CD4-positive, alpha-beta memory T cell (primary cell): ENCODE measurements at places on chromosomes 5 and 9. TPM values are rescaled to one million over a fixed set of nuclear protein-coding genes. Genes with fewer than 3 reads are reported as not detected.

DNA sequence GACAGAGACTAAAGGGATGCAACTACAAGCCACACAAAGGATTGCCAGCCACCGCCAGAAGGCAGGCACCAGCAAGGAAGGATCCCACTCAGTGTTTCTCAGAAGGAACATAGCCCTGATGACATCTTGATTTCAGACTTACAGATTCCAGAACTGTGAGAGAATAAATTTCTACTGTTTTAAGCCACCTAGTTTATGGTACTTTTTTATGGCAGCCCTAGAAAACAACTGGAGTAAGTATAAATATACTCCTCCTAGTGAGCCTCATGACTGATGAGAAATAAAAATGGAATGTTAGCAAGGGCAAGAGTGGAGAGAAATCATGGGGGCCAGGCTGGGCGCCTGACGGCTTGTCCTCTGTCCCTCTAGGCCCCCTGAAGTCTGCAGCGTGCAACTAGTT lies 307.3 kb downstream of the PIK3R1 start:
- H3K4me1 ChIP-seq, result no peaks in the 10 kb centered on the region
- DNase-seq, result no peak
- H3K4me3 ChIP-seq, result no peak overlapping the region
- H3K27ac ChIP-seq, result no peak overlapping the region

SPDL1 gene
- 12.2 TPM for total RNA-seq

DNA sequence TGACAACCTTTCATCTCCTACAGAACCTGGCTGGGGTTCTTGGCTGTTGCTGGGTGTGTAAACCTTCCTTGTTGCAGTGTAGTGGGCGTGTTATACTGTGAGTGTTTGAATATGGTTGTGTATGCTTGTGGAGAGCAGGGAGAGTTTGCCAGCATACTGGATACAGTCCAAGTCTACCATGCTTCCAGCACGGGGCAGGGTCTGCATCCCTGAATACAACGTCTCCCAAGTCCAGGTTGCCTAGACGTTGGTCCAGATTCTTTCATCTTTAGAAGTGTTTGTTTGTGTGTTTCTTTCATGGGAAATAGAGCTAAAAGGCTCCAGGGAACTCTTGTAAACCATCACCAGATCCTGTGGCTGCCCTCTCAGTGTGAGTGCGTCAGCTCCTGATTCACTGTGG lies 46.4 kb downstream of the SYK start:
- no peaks in the 10 kb centered on the region for H3K36me3 ChIP-seq
- no peak overlapping the region for H3K27ac ChIP-seq
- H3K27me3 ChIP-seq, result no peaks in the 10 kb centered on the region
- no peak for DNase-seq
- no peaks in the 10 kb centered on the region for H3K4me1 ChIP-seq
- H3K4me3 ChIP-seq, result no peak overlapping the region

DNA sequence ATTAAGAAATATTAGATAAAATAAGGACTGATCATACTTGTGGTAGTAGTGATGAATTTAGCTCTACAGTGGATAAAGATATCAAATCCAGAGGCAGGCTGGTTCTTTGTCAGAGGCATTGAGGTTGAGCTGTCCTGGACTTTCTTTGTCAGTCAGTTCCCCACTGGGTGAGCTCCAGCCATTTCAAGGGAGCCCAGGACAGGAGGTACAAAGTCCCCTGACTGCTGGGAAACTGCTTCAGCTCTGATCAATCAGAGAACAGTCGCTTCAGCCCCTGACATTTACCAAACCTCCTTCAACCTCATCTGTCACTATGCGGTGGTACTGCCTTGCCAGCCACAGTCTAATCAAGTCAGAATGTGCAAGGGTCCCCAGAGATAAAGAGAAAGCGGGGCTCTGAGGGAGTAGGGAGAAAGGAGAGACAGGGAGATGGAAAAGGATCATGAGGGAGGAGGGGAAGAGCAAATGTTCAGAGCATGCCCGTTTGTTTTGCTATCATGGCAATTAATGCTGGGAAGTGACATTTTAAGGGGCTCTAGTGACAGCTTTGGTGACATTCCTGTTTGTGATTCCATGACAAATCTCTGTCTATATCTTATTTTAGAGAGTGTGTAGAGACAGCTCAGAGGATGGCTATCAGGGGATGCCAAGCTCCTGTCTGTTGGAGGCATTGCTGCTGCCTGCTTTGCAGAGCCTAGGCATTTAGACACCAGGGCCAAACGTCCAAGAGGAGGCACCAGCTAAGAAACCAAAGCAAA lies 223.2 kb downstream of the ASTN2 start:
- no peaks in the 10 kb centered on the region for H3K27me3 ChIP-seq
- H3K36me3 ChIP-seq, result no peaks in the 10 kb centered on the region
- no peaks in the 10 kb centered on the region for H3K4me1 ChIP-seq
- H3K4me3 ChIP-seq, result no peak overlapping the region
- no peak for DNase-seq

MTX3 gene
- total RNA-seq, result 22.7 TPM

GRCh38 chr9:96423985-96424336 lies 5.8 kb upstream of the ZNF367 start:
- H3K4me3 ChIP-seq, result no peak overlapping the region
- no peaks in the 10 kb centered on the region for H3K36me3 ChIP-seq
- H3K4me1 ChIP-seq, result peaks cover 19% of the 10 kb centered on the region
- DNase-seq, result no peak
- H3K27ac ChIP-seq, result no peak overlapping the region

DNA sequence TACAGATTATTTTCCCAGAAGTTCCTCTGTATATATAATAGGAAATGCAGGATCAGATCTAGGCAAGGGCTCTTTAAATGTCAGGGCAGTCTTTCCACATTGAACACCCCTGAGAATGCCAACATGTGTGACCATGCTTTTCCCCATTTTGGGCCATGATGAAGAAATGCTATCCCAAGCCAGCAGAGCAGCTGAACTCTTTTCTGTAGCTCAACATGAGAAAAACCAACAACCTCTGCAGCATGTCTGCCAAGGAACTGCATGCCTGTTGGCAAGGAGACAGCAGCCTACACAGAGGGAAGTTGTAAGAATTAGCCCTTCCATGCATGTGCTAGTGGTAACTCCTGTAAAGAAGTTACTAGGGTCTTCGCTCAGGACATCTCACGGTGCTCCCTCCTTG lies 9.5 kb upstream of the IFNK start:
- DNase-seq, result no peak
- no peaks in the 10 kb centered on the region for H3K4me1 ChIP-seq
- H3K27me3 ChIP-seq, result no peaks in the 10 kb centered on the region
- no peaks in the 10 kb centered on the region for H3K36me3 ChIP-seq
- no peak overlapping the region for H3K27ac ChIP-seq

GAS1 gene
- total RNA-seq, result 0.97 TPM

INSYN2B gene
- total RNA-seq, result not detected

GRCh38 chr5:139004374-139005307 lies 129.5 kb upstream of the LRRTM2 start:
- H3K36me3 ChIP-seq, result no peaks in the 10 kb centered on the region
- no peaks in the 10 kb centered on the region for H3K4me1 ChIP-seq
- H3K27me3 ChIP-seq, result no peaks in the 10 kb centered on the region
- no peak overlapping the region for H3K4me3 ChIP-seq

PTGS1 gene
- 0.49 TPM for total RNA-seq

DNA sequence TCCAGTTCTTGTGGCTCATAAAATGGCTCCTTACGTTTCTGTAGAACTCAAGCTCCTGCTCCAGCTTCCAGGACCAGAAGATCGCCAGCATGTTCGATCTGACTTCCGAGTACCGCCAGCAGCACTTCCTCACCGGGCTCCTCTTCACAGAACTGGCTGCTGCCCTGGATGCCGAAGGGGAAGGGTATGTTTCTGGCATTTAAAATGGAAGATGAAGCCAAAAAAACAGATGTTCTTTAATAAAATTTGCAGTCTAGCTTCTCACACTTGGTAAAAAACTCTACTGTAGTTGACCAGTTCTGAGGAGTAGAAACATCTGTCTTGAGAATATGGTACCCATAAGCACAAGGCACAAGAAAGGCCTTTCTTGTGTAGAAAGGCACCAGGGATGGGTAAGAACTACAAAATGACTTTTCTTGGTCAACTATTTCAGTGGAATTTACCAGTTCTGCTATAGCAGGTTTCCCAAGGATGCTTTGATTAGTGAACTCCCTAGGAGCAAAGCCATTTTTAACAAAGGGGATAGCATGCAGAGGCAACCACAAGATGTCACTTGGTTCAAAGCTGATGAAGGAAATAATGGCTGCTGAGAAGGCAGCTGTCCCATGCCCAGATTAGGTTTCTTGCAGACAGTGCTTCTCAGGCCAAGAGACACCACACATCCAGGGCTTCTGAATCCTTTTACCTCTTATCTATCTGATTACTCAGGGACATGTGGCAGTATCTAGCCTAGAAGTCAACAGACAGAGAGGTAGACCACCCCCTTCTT lies 192.4 kb downstream of the DOCK8 start:
- H3K27me3 ChIP-seq, result no peaks in the 10 kb centered on the region
- peaks cover 65% of the 10 kb centered on the region for H3K36me3 ChIP-seq
- no peak overlapping the region for H3K27ac ChIP-seq

DNA sequence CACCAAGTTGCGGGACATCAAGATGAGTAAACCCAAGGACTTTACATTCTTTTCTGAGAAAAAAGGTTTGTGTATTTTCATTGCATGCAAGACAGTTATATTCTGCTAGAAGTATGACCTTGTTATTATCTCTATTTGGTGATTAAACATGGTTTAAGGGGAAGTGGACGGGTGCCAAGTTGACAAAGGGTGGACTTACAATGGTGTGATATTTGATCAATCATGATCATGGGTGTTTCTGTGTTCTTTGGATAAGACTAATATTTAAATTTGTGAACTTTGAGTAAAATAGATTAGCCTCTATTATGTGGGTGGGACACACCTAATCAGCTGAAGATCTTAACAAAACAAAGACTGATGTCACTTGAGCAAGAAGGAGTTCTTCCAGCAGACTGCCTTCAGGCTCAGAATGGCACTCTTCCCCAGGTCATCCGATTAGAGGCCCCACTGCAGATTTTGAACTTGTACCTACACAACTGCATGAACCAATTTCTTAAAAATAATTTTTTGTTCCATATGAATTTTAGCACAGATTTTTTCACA lies 782.9 kb downstream of the CDH12 start:
- H3K4me3 ChIP-seq, result no peak overlapping the region
- H3K27ac ChIP-seq, result no peak overlapping the region
- no peaks in the 10 kb centered on the region for H3K36me3 ChIP-seq
- DNase-seq, result no peak

DNA sequence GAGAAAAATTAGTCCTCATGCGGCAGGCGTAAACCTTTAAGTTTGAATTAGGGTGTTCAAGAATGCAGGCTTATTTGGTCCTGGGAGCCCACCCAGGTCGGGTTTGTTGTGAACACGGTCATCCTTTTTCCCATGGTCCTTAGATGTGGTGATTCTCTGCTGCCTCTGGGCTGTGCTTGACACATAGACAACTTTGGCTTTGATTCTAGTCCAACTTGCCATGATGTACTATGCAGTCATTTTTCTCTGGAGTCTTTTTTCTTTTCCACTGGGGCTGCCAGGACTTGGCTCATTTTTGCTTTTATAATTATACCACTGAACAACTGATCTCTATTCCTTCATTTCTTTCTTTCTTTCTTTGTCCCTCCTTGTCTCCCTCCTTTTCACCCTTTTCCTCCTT lies 218.6 kb downstream of the SREK1 start:
- no peak for DNase-seq
- H3K27ac ChIP-seq, result no peak overlapping the region
- H3K4me3 ChIP-seq, result no peak overlapping the region

DNA sequence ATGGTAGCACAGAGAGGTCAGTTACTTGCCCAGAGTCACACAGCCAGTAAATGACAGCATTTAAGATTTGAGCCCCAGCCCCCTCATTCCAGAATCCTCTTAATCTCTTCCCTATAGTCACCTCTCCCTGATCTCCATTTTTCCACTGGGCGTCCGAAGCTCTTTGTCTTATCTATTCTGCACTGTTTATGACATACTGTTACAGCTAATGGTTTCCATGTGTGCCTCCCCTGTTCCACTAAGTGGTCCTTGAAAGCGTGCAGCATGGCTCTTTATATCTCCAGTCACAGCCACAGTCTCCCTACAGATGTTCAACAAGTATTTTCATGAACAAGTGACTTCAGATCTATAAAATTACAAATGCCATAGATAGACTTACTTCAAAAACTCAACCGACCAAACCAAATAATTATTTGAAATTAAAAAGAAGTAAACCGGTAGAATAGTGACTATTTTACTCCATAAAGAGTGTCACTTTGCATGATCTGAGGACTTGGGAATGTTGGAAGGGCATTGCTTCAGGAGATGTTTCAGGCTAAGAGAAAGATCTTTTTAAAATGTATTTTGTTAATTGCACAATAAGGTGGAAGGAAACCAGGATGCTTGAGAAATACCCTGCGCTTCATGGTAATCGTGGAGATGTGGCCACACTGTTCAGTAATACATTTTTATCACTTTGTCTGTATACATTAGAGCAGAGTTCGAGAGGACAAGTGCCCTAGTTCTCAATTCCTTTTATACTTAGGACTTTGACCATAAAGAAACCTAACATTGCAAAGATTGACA lies 237.2 kb downstream of the FBXL7 start:
- H3K4me1 ChIP-seq, result no peaks in the 10 kb centered on the region
- H3K27ac ChIP-seq, result no peak overlapping the region
- no peak overlapping the region for H3K4me3 ChIP-seq
- no peaks in the 10 kb centered on the region for H3K36me3 ChIP-seq
- no peak for DNase-seq
- H3K27me3 ChIP-seq, result no peaks in the 10 kb centered on the region

GRCh38 chr9:5518171-5518936 lies 8.0 kb downstream of the PDCD1LG2 start:
- H3K27me3 ChIP-seq, result no peaks in the 10 kb centered on the region
- H3K27ac ChIP-seq, result no peak overlapping the region

MUSK gene
- total RNA-seq, result not detected

DNA sequence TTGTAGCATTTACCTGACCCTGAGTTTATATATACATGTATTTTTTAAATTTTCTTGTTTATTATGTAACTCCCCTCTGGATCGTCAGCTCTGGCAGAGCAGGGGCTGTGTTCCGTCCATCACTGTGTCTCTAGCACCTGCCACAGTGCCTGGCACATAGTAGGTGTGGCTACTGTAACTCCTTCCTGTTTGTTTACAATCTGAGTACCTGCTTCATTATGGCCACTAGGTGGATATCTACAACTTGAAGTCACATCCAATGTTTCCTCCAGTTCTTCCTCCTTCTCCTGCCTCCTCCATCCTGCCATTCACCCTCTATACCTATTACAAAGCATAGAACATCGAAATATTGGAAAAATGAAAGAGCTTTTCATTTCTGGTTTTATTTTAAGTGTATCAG lies 14.2 kb upstream of the PPP1R2B start:
- H3K27ac ChIP-seq, result no peak overlapping the region
- DNase-seq, result no peak
- no peaks in the 10 kb centered on the region for H3K27me3 ChIP-seq
- H3K36me3 ChIP-seq, result no peaks in the 10 kb centered on the region
- no peaks in the 10 kb centered on the region for H3K4me1 ChIP-seq
- H3K4me3 ChIP-seq, result no peak overlapping the region

LPAR1 gene
- not detected for total RNA-seq

GPR151 gene
- not detected for total RNA-seq

GRCh38 chr5:131378721-131379541 lies 115.1 kb downstream of the CDC42SE2 start:
- H3K4me3 ChIP-seq, result peak overlapping the region; percentile 22
- peaks cover 100% of the 10 kb centered on the region for H3K4me1 ChIP-seq
- no peaks in the 10 kb centered on the region for H3K36me3 ChIP-seq
- peak; percentile 45 for DNase-seq

GRCh38 chr5:120503341-120503740 lies 39.2 kb downstream of the PRR16 start:
- H3K27ac ChIP-seq, result no peak overlapping the region
- no peaks in the 10 kb centered on the region for H3K36me3 ChIP-seq
- no peak for DNase-seq
- no peaks in the 10 kb centered on the region for H3K4me1 ChIP-seq

GRCh38 chr5:142200387-142200786 lies 91.8 kb downstream of the NDFIP1 start:
- no peaks in the 10 kb centered on the region for H3K27me3 ChIP-seq
- no peaks in the 10 kb centered on the region for H3K36me3 ChIP-seq
- no peaks in the 10 kb centered on the region for H3K4me1 ChIP-seq
- no peak for DNase-seq

C7 gene
- total RNA-seq, result not detected
